Activated T-helper 2 cell treated with anti-CD3 and anti-CD28 coated beads, Interferon-gamma antibody, Interleukin-2, Interleukin-4, amounts not matched to agents 10 μg/mL and 5 μg/mL and 100 μg/mL, durations not matched to agents 14 hours and 24 hours and 36 hours (primary cell): ENCODE measurements at places on chromosomes 13 and 19.

GRCh38 chr13:95357875-95358274 is 56.6 kb upstream of the ABCC4 start:
- no peak for DNase-seq

GRCh38 chr19:35935911-35936737 is at the start of gene LRFN3:
Gene LRFN3 (plus strand): TSS chr19:35936374. CDS start chr19:35939426, 3,052 bp downstream.
- DNase-seq: peak; percentile 52

DNA sequence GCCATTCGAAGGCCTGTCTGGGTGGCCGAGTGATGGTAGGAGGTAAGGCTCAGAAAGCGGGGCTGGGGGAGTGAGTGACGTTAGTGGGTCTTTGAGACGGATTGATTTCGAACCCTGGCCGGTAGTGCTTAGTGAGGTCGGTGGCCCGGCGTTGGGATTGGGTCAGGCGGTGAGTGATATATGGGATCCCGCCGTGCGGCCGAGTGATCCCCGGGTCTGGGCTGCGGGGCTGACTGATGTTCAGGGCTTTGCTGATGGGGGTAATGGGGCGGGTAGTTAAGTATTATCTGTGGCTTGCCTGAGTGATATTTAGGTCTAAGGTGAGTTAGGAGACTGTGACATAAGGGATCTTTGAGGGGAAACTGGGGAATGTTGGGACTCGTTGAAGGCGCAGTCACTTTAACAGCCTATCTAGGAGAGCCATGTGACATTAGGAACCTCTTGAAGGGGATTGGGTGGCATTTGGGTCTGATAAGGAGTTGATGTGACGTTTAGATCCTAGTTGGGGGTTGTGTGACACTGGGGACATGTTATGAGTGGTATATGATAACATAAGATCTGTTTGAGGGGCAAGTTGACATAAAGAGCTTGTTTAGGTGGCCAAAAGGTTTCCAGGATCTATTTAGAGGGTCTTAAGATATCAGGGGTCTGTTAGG is 543 bp downstream of the PSMC4 start:
- no peak for DNase-seq

- DNase-seq: no peak
These were observed 191.1 kb downstream of the RGCC start for GRCh38 chr13:41648314-41648935.

GRCh38 chr13:29721766-29722165 is 126.3 kb upstream of the SLC7A1 start:
- DNase-seq: no peak

GRCh38 chr19:57319869-57320179 is 448 bp upstream of the ZNF543 start:
- DNase-seq: no peak

- DNase-seq: peak; percentile 20
These were observed 509 bp downstream of the TPP2 start for GRCh38 chr13:102597029-102597961.

DNA sequence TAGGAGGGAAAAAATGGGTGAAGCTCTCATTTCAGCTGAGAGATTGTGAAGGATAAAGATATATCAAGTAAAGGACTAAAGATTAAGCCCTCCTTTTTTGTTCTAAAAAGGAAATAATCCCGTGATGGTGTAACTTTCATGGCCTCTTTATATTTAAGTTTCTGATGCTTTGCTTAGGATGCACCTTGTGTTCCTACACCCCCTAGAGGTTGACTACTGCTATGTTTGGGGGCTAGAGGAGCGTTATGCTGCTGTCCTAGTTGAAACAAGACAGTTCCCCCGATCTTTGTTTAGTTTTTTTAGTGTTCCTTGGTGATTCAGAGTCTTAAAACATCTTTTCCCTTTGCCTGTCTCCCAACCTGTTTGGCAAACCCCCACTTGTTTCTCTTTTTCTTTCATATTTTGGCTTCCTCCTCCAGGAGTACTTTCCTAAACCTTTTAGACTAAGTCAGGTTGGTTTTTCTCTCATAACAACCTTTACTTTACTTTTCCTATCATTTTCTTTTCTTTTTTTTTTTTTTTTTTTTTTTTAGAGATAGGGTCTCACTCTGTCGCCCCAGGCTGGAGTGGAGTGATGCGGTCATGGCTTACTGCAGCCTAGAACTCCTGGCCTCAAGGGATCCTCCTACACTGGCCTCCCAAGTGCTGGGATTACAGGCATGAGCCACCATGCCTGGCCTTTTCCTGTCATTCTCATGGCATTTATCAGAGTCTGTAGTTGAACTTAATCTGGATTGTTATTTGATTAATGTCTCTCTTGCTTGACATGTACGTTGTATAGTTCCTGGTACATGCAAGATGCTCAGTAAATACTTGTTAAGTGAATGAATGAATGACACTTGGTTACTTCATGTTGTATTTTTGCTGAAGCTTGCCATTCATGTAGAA is 2.8 kb downstream of the UBA2 start:
- peak; percentile 24 for DNase-seq

- DNase-seq: peak; percentile 78
These were observed 9.1 kb downstream of the MAST1 start for GRCh38 chr19:12847159-12848139.

DNA sequence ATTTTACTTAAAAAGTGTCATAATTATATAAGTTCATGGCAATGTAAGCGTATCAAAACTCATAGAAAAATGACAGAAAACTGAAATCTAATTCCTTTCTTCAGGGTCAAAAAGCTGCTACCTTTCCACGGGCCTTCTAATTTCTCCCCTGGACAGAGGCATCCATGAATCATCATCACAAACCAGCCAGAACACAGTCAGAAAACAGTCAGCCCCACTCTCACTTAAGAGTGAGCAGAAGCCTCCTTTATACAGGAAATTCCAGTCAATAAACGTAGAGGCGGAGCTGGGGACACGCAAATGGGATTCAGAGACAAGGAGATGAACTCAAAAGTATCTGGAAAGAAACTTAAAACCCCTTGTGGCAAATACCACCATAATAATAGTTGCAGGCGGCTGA is 54.2 kb upstream of the ABCC4 start:
- no peak for DNase-seq

- no peak for DNase-seq
These were observed 32.2 kb upstream of the ZNF766 start for GRCh38 chr19:52237197-52237596.

- DNase-seq: no peak
These were observed 4.8 kb downstream of the SYNGR4 start for GRCh38 chr19:48368936-48369335.

DNA sequence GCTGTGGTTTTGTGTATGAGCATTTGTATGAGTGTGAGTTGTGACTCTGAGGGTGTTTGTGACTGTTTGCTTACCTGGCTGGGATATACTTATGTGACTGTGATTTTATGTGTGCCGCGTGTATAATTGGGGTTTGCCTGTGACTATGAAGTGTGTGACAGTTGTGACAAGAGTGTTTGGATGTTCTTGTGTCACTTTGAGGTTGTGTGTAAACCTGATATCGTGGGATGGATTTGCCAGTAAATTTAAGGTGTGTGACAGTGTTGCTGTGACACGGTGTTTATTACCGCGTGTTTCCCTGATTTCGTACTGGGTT is 442 bp downstream of the ZNF420 start:
- DNase-seq: no peak

DNA sequence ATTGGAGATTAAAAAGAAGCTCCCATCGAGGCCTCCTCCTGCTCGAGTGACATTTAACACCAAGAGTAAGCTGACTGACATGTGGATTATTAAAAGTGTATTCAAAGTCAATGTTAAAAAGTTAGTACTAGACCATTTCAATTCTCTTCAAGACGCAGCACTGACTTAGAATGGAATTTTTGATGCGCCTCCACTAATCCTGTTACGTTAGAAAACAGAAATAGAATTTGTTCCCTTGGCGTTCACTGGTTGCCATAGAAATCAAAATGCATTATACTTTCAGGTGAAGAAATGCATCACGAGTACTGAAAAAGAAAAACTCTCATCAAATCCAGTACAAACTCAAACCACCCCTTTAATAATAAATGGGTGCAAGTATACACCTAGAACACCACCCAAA is 42.2 kb downstream of the BRD4 start:
- DNase-seq: no peak

DNA sequence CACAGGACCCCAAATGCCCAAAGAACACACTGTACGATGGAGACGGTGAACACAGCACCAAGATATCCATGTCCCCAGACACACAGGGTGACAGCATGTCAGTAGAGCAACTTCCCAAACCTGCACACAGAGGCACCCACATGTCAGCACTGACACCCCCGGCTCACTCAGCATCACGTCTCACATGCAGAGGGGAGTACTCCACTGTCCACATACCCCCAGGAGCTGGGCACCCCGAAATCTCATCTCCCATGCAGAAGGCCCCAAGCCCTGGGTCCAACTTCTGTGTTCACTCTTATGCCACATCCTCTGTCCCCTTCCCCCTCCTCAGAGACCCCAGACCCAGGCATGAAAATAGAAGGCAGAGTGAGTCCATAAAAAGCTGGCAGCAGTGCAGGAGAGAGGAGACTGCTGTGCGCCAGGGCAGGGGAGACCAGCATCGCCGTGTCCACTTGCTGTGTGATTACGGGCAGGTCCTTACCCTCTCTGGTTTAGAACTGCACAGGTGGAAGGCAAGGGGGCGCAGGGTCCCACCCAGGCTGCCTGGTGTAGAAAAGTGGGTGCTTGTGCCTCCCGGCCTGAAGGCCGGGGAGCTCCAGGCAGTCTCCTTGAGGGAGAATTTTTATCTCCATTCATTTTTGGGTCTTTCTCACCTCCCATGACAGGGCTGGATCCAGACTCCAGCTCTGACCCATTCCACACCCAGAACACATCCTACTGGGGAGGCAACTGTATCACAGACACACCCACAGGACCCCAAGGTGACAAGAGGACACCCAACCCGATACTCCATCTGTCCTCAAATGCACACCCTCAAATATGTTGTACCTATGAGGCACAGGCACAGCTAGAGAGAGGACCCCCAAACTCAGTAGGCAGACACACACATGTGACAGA is 17.0 kb downstream of the ERFL start:
- no peak for DNase-seq

DNA sequence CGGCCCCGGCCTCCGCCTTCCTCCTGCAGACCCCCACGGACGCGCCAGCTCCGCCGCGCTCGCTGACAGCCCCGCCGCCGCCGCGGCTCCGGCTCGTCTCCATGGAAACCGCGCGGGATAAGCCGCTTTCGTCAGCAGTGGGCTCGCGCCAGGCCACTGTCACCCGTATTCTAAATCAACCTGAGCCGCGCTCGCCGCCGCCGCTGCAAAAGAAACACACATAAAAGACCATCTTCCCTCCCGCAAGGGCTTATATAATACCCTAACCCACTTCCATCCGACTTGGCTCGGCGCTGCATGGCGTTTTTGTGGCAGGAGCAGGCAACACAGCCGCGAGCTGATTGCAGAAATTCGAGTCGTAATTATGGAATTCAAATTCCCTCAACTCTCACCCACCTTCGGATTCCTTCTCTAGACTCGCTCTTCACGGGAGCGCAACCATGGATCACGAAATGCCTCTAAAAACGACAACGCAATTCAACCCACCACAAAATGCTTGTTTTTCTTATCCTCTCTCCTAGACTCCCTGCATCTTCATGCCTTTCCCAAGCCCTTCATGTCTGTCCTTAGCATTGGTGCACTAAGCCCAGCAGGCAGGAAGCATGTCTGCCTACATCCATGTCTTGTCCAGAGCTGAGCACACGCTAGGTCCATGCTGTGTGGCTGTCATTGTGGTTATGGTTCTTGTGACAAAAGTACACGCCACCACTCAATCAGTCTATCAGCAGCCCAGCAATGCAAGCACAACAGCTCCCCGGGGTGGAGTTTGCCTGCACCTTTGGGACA is at the start of gene AMER2:
AMER2 (minus strand) TSS at position 772 of the 786 bp plus-strand sequence; CDS start at position 103, 669 bp downstream.
- DNase-seq: no peak

GRCh38 chr19:47013041-47013517 is 6.6 kb upstream of the NPAS1 start:
- DNase-seq: peak; percentile 46

GRCh38 chr19:4067396-4068046 is 822 bp upstream of the ZBTB7A start:
- DNase-seq: peak; percentile 53

DNA sequence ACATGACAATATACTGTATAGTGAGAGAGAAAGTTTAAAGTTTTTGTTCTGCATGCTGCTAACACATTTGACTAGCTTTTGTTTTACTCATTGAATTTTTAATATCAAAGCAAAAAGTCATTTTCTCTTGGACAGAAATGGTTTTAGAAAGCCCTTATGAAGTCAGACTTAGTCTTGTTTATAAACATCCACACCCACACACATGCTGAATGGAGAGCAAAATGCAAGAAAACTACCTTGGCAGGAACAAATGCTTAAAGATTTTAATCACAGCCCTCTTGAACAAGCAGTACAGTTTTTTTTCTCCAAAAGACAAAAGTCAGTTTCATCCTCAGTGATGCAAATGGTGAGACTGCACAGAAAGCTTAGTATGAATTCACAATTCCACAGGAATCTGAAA is 25.0 kb downstream of the HSPH1 start:
- no peak for DNase-seq

DNA sequence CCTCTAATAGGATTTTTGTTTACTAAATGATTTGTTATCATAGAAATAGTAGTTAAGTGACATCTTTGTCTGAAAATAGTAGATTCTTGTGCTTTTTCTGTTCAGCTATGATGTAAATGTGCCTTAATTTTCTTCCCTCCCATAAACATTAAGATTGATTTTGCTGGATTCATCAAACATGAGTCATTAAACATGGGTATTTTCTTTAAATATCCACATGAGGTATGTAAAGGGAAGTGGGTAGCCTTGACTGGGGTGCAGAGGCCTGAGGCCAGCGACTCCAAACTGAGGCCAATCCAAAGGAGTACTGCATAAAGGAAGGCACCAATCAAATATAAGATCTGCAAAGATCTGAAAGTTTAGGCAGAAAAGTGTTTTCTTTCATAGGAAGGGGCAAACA is 3.7 kb downstream of the ZNF136 start:
- DNase-seq: no peak

- DNase-seq: peak; percentile 26
These were observed 3.4 kb downstream of the SF3A2 start for GRCh38 chr19:2239771-2240770.

- DNase-seq: peak; percentile 40
These were observed 9.9 kb upstream of the FPR3 start for GRCh38 chr19:51784922-51785690.

DNA sequence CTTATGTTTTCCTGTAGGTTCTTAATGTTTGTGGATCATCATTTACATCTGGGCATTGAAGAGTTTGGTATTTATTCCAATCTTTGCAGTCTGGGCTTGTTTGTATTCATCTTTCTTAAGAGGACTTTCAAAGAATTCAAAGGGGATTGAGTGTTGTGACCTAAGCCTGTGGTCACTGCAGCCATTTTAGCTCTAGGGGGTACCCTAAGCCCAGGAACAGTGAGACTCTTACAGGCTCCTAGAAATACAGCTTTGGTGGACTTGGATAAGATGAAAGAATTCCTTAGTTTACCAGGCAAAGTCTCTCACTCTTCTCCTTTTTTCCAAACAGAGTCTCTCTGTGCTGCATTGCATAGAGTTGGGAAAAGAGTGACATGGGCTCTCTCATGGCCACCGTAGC is 2539.0 kb upstream of the PCDH20 start:
- no peak for DNase-seq

DNA sequence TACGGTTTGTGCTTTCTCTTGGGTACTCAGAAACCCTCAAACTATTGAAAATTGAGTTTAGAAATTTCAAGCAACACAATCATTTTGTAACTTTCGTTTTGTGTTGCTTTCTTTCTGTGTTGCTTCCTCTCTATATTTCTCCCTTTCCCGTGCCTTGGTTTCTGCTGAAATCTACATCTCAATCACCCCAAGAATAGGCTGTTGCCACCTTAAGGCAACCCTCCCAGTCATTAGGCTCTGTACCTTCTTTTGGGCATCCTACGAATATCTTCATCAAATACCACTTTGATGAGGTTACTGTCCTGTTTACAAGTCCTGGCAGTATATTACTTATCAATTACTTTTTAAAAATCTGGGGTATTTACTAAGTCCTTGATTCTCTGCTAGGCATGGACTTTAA is 621.6 kb downstream of the GPC6 start:
- DNase-seq: no peak
